ENCODE measurements at places on chromosomes 6 and 20.

DNA sequence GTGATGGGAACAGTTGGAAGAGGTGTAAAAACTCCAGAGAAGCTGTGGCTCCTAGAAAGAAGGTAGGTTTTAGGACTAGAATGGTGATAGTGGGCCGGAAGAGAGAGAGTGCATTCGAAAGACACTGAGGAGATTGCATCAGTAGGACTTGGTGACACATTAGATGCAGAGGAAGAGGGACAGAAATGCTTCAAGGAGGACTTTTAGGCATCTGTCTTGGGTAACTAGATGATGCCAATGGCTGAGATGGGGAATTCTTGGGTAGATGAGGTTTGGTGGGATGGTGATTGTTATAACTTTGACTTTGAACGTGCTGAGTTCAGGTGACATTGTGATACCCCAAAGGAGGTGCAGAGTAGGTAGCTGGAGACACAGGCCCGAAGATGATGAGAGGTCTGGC, 196.5 kb downstream of the GMPR start:
- no peak for DNase-seq

DNA sequence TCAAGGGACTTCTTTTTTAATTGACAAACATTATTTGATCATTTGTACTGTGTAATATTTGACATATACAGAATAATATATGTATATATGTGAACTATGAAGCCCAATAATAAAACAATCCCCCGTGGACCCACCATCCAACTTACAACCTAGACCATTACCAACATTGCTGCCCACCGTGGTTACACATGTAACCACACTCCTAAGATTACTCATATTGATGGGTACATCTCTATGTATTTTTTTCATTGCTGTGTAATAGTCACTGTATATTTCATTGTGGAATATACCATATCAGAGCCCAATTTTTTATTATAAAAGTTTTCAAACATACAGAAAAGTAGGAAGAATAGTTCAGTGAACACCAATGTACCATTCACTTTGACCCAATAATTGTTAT, 94.3 kb downstream of the RTN4IP1 start:
- DNase-seq, result no peak

DNA sequence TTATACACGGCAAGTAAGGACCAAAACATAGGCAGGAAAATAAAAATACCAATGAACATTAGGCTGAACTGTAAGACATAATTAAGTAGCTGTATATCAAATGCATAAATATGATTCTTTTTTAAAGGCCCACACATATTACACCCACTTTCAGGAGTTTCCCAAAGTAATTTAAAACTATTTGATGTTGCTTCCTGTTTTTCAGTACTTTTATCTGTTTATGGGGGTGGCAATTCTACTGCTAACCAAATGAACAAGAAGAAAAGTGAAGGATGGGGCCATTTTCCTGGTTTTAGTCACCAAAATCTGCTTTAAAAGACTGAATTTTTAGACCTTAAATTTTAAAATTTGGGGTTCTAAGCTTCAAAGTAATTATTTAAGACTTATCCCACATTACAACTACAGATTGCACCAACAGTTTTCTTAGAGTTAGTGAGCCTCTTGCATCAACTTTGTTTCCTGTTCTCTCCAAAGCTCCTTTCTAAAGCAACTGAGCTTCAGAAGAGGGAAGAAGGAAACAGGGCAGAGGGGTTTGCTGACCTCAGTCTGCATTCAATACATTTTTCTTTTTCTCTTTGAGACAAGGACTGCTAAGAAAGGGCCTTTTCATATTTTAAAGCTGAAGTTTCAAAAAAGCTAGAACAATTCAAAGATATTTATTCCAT, 191.0 kb downstream of the BACH2 start:
- DNase-seq, result peak; percentile 93

GRCh38 chr6:16139556-16139955, 10.7 kb downstream of the MYLIP start:
- no peak for DNase-seq

DNA sequence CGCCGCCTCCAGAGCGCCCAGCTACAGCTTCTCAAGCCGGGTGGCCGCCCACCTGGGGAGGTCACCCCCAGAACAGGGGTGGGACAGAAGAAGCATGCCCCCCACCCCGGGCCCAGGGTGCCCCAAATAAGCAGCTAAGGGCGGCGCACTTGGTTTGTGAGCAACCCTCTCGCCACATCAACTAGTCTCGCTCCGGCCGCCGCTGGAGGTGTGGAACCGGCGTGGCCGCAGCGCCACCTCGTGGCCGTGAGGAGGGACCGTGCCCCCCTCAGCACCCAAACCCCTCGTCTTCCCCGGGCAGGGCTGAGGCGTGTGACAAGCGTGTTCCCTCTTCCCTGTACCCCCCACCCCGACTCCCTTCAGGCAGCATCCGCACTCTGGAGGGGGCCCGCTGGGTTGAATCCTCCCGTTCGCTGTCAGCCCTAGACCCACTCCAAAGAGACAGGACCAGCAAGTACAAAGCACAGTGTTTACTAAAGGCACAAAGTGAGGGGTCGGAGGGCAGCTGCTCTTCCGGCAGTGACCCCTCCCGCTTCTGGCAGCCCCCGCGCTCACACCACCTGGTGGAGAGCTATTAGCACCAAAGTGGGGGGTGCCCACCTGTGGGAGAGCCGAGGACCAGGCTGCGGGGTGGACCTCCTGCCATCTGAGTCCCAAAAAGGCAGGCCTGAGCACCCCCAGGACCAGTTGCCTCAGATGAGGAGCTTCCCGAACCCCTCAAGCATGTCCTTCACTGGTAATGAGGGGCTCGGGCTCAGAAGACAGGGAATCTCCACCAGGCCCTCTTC, 45.4 kb downstream of the MDFI start:
- DNase-seq, result peak; percentile 61

DNA sequence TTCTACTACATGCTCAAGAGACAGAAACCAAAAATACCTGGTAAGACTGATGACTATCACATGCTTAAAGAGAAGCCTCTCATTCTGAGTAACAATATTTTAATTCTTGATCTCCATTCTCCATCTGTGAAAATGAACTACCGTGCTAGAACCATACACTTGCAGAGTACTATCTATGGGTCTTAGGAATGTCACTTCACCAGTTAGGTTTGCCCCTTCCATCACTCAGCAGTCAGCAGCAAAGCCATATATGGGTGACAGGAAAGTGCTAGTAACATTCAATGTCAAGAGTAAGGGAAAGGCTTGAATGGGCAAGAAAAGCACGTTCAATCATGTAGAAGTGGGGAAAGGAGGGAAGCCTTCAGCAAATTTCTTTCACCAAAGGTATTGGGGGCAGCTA, 2.3 kb downstream of the DNAAF9 start:
- no peak for DNase-seq

DNA sequence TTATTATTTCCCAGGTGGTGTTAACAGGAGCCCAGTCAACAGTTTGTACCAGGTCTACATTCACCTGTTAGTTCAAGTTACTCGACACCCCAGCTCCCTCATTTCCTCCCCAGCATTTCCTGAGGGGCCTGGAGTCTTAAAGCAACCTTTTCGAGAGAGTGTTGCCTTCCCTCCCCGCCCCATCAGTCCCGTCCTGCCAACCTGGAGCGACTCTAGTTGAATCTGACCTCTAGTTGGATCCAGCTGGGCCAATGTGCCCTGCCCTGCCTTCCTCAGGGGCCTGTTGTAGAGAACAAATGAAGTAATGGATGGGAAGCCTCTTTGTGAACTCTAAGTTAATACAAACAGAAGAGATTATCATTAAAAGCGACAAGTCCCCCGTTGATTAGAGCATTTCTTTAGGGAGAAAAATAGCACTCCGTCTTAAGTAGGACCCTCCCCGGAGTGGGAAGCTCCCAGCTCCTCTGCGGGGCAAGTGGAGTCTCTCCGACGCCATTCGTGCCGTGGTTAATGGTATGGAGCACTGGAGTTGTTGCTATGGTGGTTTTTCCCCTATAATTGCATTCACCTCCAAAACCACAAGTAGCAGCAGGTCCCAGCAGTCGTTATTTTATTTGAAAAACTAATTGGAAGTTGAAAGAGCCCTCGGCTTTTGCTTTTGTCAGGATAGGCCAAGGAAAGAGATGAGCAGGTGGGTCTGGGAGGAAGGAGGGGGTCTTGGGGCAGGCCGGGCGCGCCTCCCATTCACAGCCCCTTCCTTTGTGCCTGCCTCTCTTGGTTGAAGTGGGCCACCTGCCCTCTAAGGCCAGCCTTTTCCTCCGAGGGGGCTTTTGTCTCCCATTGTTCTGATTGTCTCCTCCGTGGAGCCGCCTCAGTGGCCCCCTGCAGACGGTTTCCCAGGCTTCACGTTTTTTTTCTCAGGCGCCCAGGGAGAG, 16.1 kb downstream of the GHRH start:
- DNase-seq, result no peak
